Natural killer cell treated with Interleukin-12 subunit alpha and Interleukin-12 subunit beta and Interleukin-15 and Interleukin-18, amount 100 ng/mL, for 72 hours (primary cell): ENCODE measurements at places on chromosomes 1 and 21. TPM values are rescaled to one million over a fixed set of nuclear protein-coding genes. Genes with fewer than 3 reads are reported as not detected.

DNA sequence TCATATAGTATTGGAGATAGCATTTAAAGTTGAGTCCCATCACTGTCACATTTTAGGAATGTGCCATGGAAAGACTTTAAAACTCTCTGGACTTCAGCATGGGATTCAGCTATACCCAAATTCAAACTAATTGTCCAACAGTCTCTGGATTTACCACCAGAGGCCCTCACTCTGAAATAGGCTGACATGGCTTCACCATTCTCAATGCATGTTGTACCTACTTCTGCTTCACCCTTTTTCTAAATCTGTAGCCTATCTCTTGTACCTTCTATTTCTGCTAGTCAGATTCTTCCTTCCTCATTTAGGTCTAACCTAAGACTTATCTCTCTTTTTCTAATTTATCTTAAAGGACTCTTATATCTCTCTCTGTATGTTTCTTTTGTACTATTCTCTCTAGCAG, 512.7 kb upstream of the ZRANB2 start:
- DNase-seq = no peak

GRCh38 chr1:115186711-115187265, 97.5 kb upstream of the TSPAN2 start:
- DNase-seq = no peak

- no peak for DNase-seq
These were observed 18.4 kb upstream of the LY9 start for GRCh38 chr1:160777486-160778089.

Gene OPRD1
- not detected for total RNA-seq

Gene NOTCH2NLA
- 31.0 TPM for total RNA-seq
